ENCODE measurements at places on chromosomes 5 and 9. TPM values are rescaled to one million over a fixed set of nuclear protein-coding genes. Genes with fewer than 3 reads are reported as not detected.

ADAMTSL1 gene
- total RNA-seq, result 2.1 TPM

- H3K4me1 ChIP-seq, result peaks cover 33% of the 10 kb centered on the region
- no peak for DNase-seq
- no peaks in the 10 kb centered on the region for H3K27me3 ChIP-seq
- peaks cover 2% of the 10 kb centered on the region for H3K36me3 ChIP-seq
- H3K27ac ChIP-seq, result peak overlapping the region; percentile 95
- peak overlapping the region; percentile 90 for H3K4me3 ChIP-seq
Measured at GRCh38 chr9:105447386-105447813, 434 bp upstream of the FSD1L start.

SLC34A3 gene
- total RNA-seq, result 0.27 TPM

- no peak overlapping the region for H3K27ac ChIP-seq
- H3K4me1 ChIP-seq, result no peaks in the 10 kb centered on the region
- no peaks in the 10 kb centered on the region for H3K27me3 ChIP-seq
- no peaks in the 10 kb centered on the region for H3K36me3 ChIP-seq
Measured at GRCh38 chr9:33765411-33765810, 29.9 kb upstream of the PRSS3 start.

GRCh38 chr5:105407200-105407599 lies 1844.6 kb upstream of the NUDT12 start:
- H3K4me1 ChIP-seq, result peaks cover 5% of the 10 kb centered on the region
- no peaks in the 10 kb centered on the region for H3K27me3 ChIP-seq
- H3K36me3 ChIP-seq, result no peaks in the 10 kb centered on the region
- DNase-seq, result no peak
- no peak overlapping the region for H3K4me3 ChIP-seq

DNA sequence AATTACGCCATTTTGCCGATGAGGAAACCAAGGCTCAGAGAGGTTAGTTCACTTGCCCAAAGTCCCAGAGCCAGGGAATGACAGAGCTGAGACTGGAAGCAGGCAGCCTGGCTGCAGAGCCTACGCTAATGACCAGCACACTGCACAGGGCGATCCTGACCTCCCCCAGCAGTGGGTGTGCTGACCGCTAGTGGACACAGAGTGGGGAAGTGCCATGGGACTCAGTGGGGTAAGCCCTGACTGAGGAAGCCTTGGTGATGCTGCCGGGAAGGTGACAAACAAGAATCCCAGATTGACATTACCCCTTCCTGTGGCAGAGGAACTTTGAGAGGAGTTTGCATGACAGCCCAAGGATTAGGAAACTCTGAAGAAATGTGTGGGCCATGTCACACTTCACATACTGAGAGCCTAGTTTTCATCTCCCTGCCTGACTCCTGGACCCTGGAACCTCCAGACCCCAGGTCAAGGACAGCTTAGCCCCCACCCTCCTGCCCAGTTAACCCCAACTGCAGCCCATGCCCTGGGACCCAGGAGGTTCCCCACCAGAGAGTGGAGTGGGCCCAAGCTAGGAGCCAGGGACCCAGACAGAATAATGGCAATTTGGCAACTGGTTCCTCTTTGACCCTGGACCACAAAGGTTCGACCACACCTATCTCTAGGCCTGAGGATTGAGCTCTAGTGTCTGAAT lies 19.7 kb upstream of the CSF1R start:
- peaks cover 10% of the 10 kb centered on the region for H3K27me3 ChIP-seq
- no peak for DNase-seq
- peaks cover 2% of the 10 kb centered on the region for H3K4me1 ChIP-seq
- H3K4me3 ChIP-seq, result no peak overlapping the region

GRCh38 chr5:22787807-22788206 lies 65.3 kb downstream of the CDH12 start:
- no peak for DNase-seq
- H3K4me3 ChIP-seq, result no peak overlapping the region
- peaks cover 4% of the 10 kb centered on the region for H3K27me3 ChIP-seq
- H3K4me1 ChIP-seq, result no peaks in the 10 kb centered on the region

GRCh38 chr5:120055858-120056257 lies 408.2 kb upstream of the PRR16 start:
- H3K4me3 ChIP-seq, result no peak overlapping the region
- peaks cover 2% of the 10 kb centered on the region for H3K4me1 ChIP-seq
- H3K27ac ChIP-seq, result no peak overlapping the region
- no peaks in the 10 kb centered on the region for H3K36me3 ChIP-seq
- no peaks in the 10 kb centered on the region for H3K27me3 ChIP-seq
- DNase-seq, result no peak

ANXA2R gene
- 0.87 TPM for total RNA-seq

- H3K4me1 ChIP-seq, result no peaks in the 10 kb centered on the region
- no peak overlapping the region for H3K27ac ChIP-seq
- no peak for DNase-seq
- H3K27me3 ChIP-seq, result no peaks in the 10 kb centered on the region
- no peak overlapping the region for H3K4me3 ChIP-seq
Measured at GRCh38 chr9:12748954-12749353, 25.9 kb upstream of the LURAP1L start.

CD14 gene
- 0.36 TPM for total RNA-seq

GRCh38 chr5:37251665-37252064 lies 2.5 kb upstream of the CPLANE1 start:
- H3K27me3 ChIP-seq, result no peaks in the 10 kb centered on the region
- peaks cover 8% of the 10 kb centered on the region for H3K36me3 ChIP-seq
- no peak overlapping the region for H3K4me3 ChIP-seq
- no peak for DNase-seq
- H3K4me1 ChIP-seq, result no peaks in the 10 kb centered on the region

DNA sequence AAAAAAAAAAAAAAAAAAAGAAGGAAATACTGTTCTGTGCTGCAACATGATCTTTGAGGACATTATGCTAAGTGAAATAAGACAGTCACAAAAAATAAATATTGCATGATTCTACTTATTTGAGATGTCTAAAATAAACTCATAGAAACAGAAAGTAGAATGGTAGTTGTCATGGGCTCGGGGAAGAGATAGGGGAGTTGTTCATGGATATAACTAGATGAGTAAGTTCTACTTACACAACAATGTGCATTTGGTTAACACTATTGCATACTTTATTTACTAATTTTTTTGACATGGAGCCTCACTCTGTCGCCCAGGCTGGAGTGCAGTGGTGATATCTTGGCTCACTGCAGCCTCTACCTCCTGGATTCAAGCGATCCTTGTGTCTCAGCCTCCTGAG lies 15.2 kb downstream of the MAML1 start:
- peaks cover 8% of the 10 kb centered on the region for H3K36me3 ChIP-seq
- DNase-seq, result no peak
- H3K4me1 ChIP-seq, result peaks cover under 1% of the 10 kb centered on the region

TTC23L gene
- 2.8 TPM for total RNA-seq

GRCh38 chr5:170355601-170356098 lies 33.5 kb downstream of the KCNMB1 start:
- no peak for DNase-seq
- peaks cover 61% of the 10 kb centered on the region for H3K27me3 ChIP-seq
- H3K4me3 ChIP-seq, result no peak overlapping the region
- H3K36me3 ChIP-seq, result no peaks in the 10 kb centered on the region
- peaks cover 10% of the 10 kb centered on the region for H3K4me1 ChIP-seq
- H3K27ac ChIP-seq, result no peak overlapping the region

SCGB3A2 gene
- total RNA-seq, result not detected

DNA sequence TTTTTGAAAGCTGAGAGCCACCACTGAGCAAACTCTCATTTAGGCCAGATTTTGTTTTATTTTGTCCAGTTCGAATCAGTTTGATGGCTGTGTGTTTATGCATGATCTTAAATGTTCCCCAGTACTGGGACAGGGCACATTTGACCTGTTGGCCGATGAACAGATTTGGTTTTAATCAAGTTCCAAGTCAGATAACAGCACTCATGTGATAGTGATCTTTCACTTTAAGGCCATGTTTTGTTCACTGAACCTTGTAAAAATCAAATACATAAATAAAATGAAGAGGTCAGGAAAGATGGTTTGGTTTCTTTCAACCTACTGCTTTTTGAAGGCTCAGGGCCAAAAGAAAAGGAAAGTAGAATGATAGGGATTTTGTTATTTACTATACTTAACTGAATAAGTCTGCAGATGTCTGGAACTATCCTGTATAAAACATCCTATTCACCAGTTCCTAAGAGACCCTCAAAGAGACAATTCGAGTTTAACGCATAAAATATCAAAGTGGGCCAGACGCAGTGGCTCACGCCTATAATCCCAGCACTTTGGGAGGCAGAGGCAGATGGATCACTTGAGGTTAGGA lies 77.2 kb downstream of the PGM5 start:
- H3K4me3 ChIP-seq, result no peak overlapping the region
- peaks cover 7% of the 10 kb centered on the region for H3K27me3 ChIP-seq
- no peaks in the 10 kb centered on the region for H3K4me1 ChIP-seq
- no peaks in the 10 kb centered on the region for H3K36me3 ChIP-seq
- no peak overlapping the region for H3K27ac ChIP-seq

PPP1R2B gene
- not detected for total RNA-seq

SCGB3A1 gene
- total RNA-seq, result not detected

DNA sequence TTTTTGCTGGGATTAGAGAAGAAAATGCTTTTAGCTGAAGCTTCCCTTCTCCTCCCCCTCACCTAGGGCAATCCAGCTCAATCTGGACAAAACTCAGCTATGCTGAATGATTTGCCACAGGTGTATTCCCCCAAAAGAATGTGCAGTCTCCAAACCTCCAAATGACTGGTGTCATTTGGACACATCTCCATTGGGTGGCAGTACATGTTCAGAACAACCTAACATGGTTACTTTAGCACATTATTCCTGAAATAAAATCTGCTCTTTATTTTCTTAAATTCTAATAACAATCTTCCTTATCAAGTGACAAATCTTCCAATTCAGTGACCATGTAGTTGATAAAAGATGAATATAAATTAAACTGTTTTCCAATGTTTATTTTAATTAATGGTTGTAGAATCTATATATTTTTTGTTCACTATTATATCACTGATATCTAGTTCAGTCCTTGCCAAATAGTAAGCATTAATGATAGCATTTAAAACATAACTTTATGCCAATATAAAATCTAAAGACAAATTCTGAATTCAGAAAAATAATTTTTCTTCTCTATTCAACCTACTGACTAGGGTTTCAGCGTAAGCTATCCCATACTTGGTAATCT lies 61.3 kb upstream of the MOCS2 start:
- H3K36me3 ChIP-seq, result no peaks in the 10 kb centered on the region

- no peak overlapping the region for H3K27ac ChIP-seq
- H3K4me3 ChIP-seq, result no peak overlapping the region
Measured at GRCh38 chr9:117616431-117616831, 87.8 kb upstream of the TLR4 start.

- H3K36me3 ChIP-seq, result no peaks in the 10 kb centered on the region
- no peak overlapping the region for H3K4me3 ChIP-seq
- H3K4me1 ChIP-seq, result no peaks in the 10 kb centered on the region
- peaks cover 38% of the 10 kb centered on the region for H3K27me3 ChIP-seq
- DNase-seq, result no peak
- no peak overlapping the region for H3K27ac ChIP-seq
Measured at GRCh38 chr5:171635561-171636245, 149.9 kb upstream of the SMIM23 start.

CFAP157 gene
- total RNA-seq, result 1.3 TPM

Measured in progenitor cell of endocrine pancreas (in vitro differentiated cells).